ENCODE measurements at places on chromosomes 3 and 15.

DNA sequence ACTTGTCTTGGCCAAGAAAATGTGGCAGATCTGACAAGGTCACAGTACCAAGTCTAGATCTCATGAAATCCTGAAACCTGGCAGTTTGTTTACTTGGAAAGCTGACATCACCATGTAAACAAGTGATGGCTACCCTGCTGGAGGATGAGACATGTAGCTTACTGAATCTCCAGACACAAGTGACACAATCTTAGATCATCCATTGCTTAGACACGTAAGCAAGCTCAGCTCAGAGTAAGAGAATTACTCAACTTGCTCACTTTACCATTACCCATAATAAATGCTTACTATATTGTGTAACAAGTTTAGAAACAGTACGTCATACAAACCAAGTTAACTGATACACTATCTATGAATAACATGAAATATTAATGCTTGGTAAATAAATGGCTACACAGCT, 263.8 kb downstream of the TBC1D5 start:
- no peaks in the 10 kb centered on the region for H3K4me1 ChIP-seq
- H3K36me3 ChIP-seq = no peaks in the 10 kb centered on the region
- no peak overlapping the region for H3K27ac ChIP-seq
- no peak for DNase-seq
- no peaks in the 10 kb centered on the region for H3K27me3 ChIP-seq

DNA sequence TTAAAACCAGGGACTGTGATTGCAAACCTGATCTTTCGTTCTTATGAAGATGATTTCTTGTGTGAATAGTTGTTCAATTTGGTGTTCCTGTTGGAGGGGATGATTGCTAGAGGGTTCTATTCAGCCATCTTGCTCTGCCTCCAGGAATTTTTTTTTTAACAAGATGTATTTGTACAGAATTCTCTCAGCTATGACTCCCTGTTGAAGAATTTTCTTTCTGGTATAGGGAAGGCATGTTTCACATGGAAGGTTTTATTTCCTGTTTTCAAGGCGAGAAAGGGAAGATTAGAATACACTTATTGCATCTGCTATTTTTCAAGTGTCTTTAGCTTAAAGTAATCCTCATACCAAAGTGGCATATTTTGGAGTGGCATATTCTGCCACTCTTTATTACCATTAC, 5.6 kb upstream of the LRRC34 start:
- H3K4me3 ChIP-seq = no peak overlapping the region
- DNase-seq = no peak
- H3K27me3 ChIP-seq = no peaks in the 10 kb centered on the region
- H3K27ac ChIP-seq = no peak overlapping the region
- peaks cover 2% of the 10 kb centered on the region for H3K4me1 ChIP-seq

DNA sequence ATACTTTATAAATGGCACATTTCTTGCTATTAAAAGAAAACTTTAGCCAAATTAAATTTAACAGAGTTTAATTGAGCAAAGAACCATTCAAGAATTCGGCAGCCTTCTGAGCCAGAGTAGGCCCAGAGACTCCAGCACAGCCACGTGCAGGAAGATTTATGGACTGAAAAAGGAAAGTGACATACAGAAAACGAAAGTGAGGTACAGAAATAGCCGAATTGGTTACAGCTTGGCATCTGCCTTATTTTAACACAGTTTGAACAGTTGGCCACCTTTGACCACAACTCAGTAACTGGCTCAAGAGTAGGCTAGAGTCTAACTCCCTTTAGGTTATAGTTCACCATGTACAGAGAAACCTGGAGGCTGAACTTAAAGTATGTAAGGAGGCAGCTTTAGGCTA, 17.6 kb downstream of the CFAP44 start:
- no peaks in the 10 kb centered on the region for H3K27me3 ChIP-seq
- no peak overlapping the region for H3K4me3 ChIP-seq
- H3K27ac ChIP-seq = no peak overlapping the region

- H3K27ac ChIP-seq = no peak overlapping the region
- no peak for DNase-seq
- no peaks in the 10 kb centered on the region for H3K36me3 ChIP-seq
These were observed 23.1 kb upstream of the EIF4A2 start for GRCh38 chr3:186760141-186760833.

- no peaks in the 10 kb centered on the region for H3K27me3 ChIP-seq
- peaks cover 73% of the 10 kb centered on the region for H3K4me1 ChIP-seq
- H3K36me3 ChIP-seq = peaks cover 1% of the 10 kb centered on the region
These were observed 40.5 kb downstream of the KLF13 start for GRCh38 chr15:31367021-31367729.

DNA sequence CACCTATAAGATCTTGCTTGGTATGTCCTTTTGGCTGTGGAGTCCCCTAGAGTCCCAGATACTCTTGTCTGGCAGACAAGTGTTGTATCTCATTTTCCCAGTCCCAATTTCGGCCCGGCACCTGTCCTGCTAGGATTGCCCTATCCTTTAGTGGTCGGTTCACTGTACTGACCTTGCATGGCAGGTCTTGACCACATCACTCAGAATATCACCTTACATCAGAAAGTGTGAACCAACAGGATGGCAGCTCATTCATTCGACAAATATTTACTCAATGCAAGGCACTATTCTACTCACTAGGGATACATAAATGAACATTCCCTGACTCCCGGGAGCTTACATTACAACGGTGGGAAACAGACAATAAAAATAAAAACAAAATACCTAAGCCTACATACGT, 5.7 kb upstream of the CCDC80 start:
- DNase-seq = no peak
- no peak overlapping the region for H3K27ac ChIP-seq
- no peaks in the 10 kb centered on the region for H3K36me3 ChIP-seq
- peaks cover 17% of the 10 kb centered on the region for H3K4me1 ChIP-seq
- no peaks in the 10 kb centered on the region for H3K27me3 ChIP-seq

DNA sequence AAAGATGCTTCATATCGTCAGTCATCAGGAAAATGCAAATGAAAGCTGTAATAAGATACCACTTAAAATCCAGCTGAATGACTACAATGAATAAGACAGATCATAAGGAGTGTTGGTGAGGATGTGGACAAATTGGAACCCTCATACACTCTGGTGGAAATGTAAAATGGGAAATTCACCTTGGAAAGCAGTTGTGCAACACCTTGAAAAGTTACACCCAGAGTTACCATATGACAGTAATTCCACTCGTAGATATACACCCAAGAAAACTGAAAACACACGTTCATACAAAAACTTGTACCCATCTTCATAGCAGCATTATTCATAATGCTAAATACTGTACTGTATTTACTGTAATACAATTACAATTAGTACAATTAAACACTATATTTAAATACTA, 2.3 kb downstream of the TTC23 start:
- no peak overlapping the region for H3K27ac ChIP-seq
- no peaks in the 10 kb centered on the region for H3K36me3 ChIP-seq
- peaks cover 2% of the 10 kb centered on the region for H3K4me1 ChIP-seq
- no peak overlapping the region for H3K4me3 ChIP-seq
- no peak for DNase-seq

DNA sequence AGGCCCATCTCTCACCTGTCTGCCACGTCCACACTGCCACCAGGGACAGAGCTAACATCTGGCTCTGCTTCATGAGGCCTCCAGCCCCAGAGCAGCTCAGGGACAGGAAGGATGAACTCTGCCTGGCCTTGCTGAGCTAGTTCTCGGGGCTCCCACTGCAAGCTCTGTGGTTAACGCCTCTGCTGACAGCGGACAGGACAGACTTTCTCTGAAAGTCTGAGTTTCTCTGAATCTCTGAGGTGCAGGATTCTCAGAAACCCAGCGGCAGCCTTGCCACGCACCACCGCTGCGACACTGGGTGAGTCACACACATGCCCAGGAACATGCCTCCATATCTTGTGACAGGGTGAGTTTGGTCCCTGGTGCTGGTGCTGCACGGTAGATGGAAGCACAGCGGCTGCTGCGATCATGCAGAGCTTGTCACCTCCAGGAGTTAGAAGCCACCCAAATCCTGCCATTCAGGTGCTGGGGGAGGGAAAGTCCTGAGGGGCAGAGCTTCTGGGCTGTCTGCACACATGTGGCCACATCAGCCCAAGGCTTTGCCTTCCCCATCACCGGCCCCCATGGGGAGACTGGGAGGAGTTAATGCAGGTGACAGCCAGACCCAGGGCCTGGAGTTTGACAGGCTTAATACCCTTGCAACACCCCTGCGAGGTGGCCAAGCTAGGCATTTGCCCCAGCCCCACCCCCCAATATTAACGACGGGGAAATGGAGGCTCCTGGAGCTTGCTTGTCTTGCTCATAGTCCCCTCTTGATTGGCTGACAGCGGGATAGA, 267.0 kb downstream of the PLCL2 start:
- H3K4me1 ChIP-seq = no peaks in the 10 kb centered on the region
- DNase-seq = peak; percentile 49
- no peak overlapping the region for H3K27ac ChIP-seq
- H3K27me3 ChIP-seq = no peaks in the 10 kb centered on the region

DNA sequence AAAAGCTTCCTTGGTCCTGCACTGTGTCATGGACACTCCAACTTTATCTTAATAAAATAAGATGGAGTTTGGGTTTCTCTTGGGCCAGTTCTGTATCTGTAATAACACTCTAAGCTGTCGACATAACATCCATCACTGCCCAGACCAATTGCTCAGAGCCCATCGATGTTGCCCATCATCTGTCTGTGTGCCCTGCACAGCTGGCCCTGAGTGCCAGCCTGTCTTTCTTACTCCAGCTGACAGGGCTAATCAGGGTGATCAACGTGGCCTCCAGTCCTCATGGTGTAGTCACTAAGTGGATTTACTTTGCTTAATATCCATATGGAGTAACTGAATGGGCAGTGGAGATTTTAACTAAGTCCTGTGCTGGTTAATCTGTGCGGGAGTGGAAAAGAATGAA, 419.8 kb upstream of the TPM1 start:
- no peak for DNase-seq
- no peaks in the 10 kb centered on the region for H3K4me1 ChIP-seq
- no peaks in the 10 kb centered on the region for H3K27me3 ChIP-seq
- no peaks in the 10 kb centered on the region for H3K36me3 ChIP-seq

- H3K4me1 ChIP-seq = no peaks in the 10 kb centered on the region
- no peaks in the 10 kb centered on the region for H3K36me3 ChIP-seq
- no peaks in the 10 kb centered on the region for H3K27me3 ChIP-seq
- no peak for DNase-seq
- H3K27ac ChIP-seq = no peak overlapping the region
These were observed 25.5 kb downstream of the CHRD start for GRCh38 chr3:184405075-184406030.
